Amniotic epithelial cell (primary cell): ENCODE measurements at places on chromosomes 13 and 19.

GRCh38 chr19:19475849-19476828 lies 39.2 kb downstream of the TSSK6 start:
- DNase-seq = no peak

- DNase-seq = peak; percentile 84
Observed at GRCh38 chr13:30422054-30422839, at the start of gene UBE2L5. UBE2L5 (plus strand) TSS chr13:30422493; CDS start chr13:30427991, 5,498 bp downstream.

DNA sequence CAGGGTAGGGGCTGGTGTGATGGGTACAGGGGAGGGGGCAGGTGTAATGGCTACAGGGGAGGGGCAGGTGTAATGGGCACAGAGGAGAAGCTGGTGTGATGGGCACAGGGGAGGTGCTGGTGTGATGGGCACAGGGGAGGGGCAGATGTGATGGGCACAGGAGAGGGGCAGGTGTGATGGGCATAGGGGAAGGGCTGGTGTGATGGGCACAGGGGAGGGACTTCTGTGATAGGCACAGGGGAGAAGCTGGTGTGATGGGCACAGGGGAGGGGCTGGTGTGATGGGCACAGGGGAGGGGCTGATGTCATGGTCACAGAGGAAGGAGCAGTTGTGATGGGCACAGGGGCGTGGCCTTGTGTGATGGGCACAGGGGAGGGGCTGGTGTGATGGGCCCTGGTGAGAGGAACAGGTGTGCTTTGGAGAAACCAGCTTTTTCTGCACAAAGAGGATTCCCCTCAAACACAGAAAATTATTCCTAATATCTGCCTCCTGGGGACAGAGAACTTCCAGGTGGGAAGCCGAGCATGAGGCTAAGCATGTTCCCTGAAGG lies 38.6 kb upstream of the POP4 start:
- DNase-seq = no peak

DNA sequence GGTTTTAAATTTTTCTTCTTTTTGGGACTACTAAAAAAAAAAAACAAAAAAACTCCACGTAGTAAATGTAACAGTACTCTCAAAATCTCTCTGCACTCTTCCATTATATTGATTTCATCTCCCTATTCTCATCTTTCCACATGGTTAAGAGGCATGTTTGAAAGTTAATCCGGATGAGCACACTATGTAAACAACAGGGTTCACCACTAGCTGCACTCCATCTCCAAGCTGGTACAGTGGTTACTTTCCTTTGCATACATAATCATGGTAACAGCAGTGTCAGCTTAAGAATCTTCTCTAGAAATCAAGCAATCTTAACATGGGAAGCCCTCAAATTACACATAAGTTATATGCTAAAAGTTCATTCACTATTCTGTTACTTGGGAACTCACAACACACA lies 92.6 kb downstream of the MIPEP start:
- DNase-seq = peak; percentile 61

DNA sequence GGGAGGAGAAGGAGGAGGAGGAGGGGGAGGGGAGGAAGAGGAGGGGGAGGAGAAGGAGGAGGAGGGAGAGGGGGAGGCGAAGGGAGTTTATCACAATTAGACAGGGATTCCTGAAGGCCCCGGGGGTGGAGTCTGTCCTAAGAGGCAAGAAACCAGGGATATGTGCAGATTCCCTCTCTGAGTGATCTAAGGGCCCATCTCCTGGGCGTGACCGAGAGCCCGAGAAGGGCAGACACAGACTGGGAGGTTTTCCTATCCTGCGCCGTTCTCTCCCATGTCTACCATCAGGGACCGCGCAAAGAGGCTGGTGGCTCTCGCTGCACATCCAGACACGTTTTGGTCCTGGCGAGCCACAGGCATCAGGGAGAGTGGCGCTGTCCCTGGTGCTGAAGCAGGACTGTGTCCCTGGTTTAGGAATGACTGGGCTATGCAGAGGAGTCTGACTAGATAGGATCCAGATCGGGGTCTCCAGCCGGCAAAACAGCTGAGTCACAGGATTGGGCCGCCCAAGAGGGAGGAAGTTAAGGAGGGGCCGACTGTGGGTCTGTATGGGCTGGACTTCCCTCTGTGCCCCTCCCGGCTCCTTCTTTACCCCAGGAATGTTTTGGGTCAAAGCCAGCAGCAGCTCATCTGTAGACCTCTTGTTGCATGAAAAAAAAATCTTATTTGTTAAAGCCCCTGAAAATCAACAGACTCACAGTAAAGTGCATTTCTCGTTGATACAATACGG lies 17.9 kb upstream of the ZNF175 start:
- peak; percentile 40 for DNase-seq
